ENCODE measurements at places on chromosomes 1 and 21.

- peak; percentile 47 for DNase-seq
Observed at GRCh38 chr1:173255214-173255813, 48.2 kb upstream of the TNFSF4 start.

- DNase-seq, result no peak
Observed at GRCh38 chr21:18138507-18138906, 106.1 kb upstream of the CHODL start.

GRCh38 chr1:119209596-119210295 is 69.3 kb upstream of the WARS2 start:
- no peak for DNase-seq

- no peak for DNase-seq
Observed at GRCh38 chr21:26782331-26782730, 62.9 kb downstream of the ADAMTS1 start.

- DNase-seq, result no peak
Observed at GRCh38 chr1:79705218-79705617, 698.7 kb upstream of the ADGRL4 start.

DNA sequence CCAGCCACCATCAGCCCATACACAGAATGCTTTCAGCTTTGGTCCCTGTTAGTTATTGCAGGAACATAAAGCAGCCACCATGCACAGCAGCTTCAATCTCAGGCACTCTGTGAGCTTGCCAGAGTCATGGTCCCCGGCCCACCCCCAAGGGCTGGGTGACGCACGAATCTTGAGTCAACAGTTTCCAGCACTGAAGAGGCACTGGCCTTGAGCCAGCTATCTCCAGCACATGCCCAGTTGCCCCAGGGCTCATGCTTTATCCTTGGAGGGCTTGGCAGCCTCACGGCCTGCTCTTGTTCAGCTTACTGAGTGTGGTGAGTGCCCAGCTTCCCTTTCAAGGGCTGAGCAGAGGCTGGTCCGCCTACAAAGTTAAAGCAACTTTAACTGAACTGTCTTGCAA is 200.7 kb upstream of the RAB4A start:
- DNase-seq, result peak; percentile 62

- DNase-seq, result no peak
Observed at GRCh38 chr1:43760745-43761317, 53.5 kb downstream of the ST3GAL3 start.

DNA sequence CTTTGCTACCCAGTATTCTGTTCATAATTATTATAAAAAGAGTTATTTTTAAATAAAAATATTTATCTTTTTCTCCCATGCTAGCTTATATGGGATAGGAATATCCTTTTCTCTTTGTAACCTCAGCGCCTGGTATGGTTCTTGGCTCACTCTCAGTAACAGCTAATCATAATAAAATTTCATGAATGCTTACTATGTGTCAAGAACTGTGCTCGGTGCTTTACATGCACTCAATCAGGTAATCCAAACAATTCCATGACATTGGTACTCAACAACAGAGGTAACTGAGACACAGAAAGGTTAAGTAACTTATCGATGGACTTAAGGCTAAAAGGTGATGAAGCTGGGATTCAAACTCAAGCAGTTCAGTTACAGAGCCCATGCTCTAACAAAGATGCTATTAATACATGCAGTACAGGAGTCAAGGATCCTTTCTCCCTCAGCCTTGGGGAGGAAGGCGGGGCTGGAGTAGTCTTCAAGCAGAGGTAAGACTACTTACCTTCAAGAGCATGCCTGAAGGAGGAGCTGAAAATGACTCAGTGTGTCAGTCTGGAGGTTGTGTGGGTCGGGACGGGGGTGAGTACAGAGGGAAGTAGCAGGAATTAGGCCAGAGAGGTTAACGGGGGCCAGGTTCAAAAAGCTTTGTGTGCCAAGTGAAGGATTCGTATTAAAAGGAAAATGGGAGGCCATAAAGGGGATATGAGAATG is 73.4 kb downstream of the PLPPR5 start:
- no peak for DNase-seq

GRCh38 chr21:29091033-29091432 is 17.6 kb upstream of the CCT8 start:
- DNase-seq, result peak; percentile 35

- no peak for DNase-seq
Observed at GRCh38 chr1:191558379-191558778, 599.9 kb upstream of the RGS18 start.

DNA sequence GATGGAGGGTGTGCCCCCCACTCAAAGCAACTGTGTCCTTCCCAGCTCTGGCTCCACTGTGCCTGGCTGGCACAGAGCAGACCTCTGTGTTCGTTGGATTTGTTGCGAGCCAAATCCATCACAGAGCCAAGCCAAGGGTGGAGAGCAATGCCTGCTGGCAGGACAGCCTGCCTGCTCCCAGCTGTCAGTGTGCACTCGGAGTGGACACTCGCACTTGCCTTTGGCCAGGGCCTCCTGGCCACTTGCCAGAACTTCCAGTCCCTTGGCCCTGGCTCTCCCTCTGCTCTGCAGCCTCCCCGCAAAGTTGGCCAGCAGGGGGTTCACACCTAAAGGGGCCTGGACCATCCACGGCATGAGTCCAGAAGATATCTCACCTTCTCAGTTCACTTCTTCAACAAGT is 16.4 kb downstream of the HEYL start:
- no peak for DNase-seq

DNA sequence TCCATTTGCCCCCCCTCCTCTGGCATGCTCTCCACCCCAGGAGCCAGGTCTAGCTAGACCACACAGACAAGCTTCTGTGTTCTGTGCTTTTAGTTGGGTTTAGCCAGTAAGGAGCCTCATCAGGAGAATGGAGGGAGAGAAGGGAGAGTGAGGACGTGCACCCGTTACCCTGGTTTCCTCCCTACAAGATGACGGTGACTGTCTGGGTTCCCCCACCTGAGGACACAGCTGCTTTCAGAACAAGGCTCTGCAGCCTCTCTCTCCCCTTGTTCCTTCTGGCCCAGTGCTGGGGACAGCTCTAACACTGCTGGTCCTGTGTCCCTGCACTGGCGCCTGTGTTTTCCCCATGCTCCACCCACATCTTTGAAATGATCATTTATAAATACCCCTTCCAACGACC is 184.4 kb upstream of the GALNT2 start:
- no peak for DNase-seq

DNA sequence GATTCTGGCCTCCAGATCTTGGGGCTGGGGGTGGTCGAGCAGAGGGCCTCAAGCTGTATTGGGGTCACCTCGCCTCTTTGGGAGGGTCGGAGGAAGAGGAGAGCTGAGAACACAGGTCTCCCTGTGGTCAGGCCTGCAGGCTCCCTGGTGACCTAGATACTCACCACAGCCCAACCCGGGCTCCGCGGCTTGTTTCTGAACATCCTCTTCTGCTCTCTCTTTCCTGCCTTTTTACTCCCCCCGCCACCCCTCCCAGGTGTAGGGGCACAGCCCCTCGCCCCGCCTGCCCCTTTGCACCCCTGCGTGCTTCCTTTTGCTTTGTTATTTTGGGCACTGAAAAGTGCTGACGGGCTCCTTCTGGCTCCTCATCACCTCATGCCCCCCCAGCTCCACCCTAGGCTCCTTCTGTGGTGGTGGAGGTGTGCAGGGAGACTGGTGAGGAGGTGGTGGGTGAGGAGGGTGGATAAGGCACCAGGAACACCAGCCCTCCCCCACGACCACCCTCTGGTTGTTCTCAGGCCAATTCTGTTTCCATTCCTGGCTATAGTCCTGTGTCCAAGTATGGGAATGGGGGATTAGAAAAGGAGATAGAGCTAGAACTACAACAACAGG is 10.6 kb upstream of the LINGO4 start:
- DNase-seq, result no peak

DNA sequence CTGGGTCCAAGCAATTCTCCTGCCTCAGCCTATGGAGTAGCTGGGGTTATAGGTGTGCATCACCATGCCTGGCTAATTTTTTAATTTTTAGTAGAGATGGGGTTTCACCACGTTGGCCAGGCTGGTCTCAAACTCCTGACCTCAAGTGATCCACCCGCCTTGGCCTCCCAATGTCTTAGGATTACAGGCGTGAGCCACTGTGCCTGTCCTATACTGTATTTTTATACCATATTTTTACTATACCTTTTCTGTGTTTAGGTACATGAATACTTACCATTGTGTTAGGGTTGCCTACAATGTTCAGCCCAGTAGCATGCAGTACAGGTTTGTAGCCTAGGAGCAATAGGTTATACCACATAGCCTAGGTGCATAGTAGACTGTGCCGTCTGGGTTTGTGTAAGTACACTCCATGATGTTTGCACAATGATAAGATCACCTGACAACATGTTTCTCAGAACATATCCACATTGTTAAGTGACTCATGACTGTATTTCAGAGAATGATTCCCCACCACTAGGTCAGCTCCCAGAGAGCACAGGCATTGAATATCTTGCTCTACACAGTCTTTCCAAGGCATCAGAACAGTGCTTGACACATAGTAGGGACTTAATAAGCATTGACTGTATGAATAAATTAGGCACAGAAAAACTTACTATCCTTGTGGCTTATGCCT is 6.0 kb upstream of the CITED4 start:
- DNase-seq, result no peak

DNA sequence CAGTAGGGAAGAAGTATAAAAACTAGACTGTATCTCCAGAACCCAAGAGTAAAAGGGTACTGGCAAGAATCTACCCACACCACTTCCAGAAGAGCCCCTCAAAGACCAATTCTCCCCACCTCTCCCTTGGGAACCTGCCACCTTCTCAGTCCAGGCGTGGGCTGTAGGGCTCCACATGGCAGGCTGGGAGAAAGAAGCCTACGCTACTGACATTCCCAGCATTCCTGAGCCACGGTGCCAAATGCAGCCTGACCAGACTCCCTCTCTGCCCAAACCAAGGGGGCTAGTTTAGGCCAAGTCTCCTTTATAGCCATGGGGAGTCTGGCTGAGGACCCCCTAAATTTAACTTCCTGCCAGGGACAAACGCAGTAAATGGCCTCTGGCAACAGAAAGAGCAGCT is 2.0 kb downstream of the UBE2Q1 start:
- no peak for DNase-seq

GRCh38 chr21:44262338-44263056 is 800 bp upstream of the DNMT3L start:
- no peak for DNase-seq

DNA sequence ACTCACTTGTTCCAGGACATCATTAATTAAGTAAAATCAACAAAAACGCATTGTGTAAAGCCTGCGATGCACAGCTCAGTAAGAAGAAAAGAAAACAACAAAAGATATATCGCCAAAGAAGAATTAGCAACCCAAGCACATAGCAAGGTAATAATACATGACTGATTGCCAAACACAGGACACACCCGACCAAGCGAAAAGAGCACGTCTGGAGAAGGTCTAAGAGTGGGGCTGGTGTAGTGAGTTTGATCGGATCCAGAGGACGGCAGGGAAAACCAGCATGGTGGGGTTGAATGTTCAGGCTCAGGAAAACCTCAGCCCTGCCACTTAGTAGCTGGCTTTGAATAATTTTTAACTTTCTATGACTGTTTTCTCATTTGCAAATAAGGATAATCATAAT is 69.8 kb downstream of the JAK1 start:
- no peak for DNase-seq

DNA sequence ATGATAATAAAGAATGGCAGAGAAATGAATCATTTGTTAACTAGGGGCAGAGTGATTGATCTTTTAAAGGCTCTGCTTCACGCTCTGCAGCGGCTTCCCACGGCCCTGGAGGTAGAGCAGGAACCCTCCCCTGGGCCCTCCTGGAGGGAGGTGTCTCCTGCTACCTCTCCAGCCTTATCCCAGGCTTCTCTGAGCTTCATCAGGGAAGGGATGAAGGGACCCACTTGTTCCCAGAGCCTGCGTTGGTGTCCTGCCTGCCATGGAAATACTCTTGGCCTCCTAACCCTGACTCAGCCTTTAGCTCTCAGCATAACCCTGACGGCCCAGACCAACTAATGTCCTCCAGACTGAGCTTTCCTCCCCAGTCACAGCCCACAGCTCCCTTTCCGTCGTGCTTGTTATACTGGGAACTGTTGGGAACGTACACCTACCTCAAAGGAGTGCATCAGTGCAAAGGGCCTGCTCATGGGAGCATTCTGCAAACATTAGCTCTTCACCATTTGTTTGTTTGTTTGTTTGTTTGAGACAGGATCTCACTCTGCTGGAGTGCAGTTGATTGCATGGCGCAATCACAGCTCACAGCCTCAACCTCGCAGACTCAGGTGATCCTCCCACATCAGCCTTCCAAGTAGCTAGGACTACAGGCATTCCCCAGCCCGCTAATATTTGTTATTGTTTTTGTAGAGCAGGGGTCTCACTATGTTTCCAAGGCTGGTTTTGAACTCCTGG is 17.4 kb upstream of the HNRNPU start:
- DNase-seq, result no peak

DNA sequence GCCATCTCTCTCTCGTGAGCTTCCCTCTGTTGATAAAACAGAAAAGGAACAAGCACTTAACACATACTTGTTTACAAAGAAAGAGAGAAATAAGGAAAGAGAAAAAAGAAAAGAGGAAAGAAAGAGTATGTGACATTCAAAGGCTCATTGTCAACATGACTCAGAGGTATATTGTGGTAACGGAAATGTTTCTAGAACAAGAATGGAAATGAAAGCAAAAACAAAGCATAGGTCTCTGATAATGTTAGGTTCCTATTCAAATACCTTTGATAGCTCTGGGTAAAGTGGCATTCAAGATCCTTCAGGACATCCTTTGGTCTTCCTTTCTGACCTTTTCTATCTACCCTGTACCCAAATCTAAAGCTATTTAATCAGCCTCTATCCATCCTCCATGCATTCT is 67.4 kb upstream of the DMRTA2 start:
- no peak for DNase-seq

- no peak for DNase-seq
Observed at GRCh38 chr1:93620841-93621210, 60.8 kb downstream of the BCAR3 start.

DNA sequence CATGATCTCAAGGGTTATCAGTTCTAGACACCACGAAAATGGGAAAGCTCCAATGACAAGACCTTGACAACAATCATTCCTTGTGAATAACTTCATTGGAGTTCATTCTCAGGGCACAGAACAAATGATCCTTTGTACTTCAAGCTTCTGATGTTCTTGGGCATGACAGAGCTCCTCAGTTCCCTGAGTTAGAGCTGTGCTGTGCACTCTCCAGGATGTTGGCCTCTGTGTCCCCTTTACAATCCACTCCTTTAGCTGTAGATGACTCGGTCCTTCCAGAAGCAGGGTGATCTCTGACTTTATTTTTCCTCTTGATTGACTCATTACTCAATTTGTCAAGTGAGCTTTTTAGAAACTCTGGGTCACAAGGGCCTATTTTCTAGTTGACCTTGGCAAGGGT is 3.9 kb upstream of the FAM78B start:
- DNase-seq, result peak; percentile 99

- no peak for DNase-seq
Observed at GRCh38 chr1:25082216-25082899, 149.9 kb downstream of the SYF2 start.

All from foreskin melanocyte (primary cell).